ENCODE measurements at places on chromosomes 4 and X.
A peak's percentile ranks its signal among the peaks of the same experiment; 100 is the strongest.

GRCh38 chrX:153731117-153731844 lies 6.6 kb downstream of the ABCD1 start:
- DNase-seq = no peak

DNA sequence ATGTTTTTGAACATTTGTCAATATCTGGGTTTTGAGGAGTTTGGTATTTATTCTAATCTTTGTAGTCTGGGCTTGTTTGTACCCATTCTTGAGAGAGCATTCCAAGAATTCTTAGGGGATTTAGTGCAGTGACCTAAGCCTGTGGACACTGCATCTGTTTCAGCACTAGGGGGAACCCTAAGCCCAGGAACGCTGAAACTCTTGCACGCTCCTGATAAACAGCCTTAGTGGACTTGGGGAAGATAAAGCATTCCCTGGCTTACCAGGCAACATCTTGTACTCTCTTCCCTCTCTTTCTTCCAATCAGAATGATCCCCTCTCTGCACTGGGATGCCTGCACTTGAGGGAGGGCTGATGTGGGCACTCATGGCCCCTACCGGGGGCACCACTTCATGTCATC lies 654.9 kb upstream of the HTR2C start:
- DNase-seq = no peak

GRCh38 chr4:36164900-36165630 lies 79.2 kb downstream of the ARAP2 start:
- peak; percentile 49 for DNase-seq

DNA sequence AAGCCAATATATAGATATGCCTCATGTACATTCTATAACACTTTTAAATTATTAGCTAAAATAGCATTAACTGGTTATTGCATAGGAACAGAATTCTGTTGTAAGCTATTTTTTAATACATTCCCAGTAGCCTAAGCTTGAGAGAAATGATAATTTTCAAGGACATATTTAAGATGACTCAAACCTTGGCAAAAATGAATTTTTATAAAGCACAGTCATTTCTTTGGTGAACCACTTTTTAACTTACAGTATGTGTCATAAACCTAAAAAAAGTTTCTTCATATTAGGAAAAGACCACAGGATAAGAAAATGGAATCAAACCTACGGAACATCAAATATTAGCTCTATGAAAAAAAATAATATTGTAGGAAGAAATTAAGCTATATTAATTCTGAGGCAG lies 986.3 kb downstream of the STIM2 start:
- DNase-seq = no peak

DNA sequence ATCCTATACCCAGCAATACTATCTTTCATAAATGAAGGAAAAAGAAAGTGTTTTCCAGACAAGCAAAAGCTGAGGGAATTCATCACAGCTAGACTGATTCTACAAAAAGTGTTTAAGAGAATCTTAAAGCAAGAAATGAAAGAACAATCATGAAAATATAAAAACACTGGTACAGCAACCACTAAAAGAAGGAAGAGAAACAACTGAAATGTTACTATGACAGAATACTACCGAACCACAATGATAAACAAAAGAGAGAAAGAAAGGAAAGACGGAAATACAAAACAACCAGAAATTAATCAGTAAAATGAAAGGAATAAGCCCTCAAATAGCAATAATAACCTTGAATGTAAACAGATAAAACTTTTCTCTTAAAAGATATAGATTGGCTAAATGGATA lies 110.8 kb upstream of the AFF2 start:
- DNase-seq = no peak

GRCh38 chr4:88215351-88215750 lies 56.9 kb upstream of the ABCG2 start:
- DNase-seq = no peak

DNA sequence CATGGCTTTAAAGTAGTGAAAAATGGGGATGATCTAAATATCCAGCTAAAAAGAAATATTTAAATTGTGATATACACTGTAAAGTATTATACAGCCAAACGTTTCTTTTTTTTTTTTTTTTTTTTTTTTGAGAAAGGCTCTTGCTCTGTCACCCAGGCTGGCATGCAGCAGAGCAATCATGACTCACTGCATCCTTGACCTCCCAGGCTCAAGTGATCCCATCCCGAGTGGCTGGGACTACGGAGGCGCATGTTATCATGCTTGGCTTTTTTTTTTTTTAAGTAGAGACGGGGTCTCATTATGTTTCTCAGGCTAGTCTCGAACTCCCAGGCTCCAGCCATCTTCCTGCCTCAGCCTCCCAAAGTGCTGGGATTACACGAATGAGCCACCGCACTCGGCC lies 17.1 kb downstream of the SMIM14 start:
- no peak for DNase-seq

- peak; percentile 38 for DNase-seq
Observed at GRCh38 chr4:53015681-53016080, 153.6 kb downstream of the RASL11B start.

DNA sequence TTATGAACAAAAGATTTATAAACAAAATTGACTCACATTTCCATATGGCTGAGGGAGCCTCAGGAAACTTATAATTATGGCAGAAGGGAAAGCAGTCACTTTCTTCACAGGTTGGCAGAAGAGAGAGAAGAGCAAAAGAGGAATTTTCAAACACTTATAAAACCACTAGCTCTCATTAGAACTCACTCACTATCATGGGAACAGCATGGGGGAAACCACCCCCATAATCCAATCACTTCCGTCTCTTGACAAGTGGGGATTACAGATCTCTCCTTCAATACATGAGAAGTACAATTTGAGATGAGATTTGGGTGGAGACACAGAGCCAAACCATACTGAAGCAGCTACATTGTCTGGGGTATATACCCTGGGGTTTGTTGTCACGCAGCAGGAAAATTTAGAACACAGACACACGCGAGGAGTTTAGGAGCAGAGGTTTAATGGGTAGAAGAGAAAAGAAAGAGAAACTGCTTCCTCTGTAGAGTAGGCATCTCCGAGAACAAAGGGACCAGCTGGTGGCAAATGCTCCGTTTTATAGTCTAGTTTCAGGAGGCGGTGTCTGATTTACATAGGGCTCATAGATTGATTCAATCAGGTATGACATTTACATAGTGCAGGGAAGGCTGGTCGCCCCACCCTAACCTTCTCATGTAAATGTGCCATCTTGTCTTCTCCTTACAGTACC lies 2277.7 kb upstream of the AGA start:
- no peak for DNase-seq

DNA sequence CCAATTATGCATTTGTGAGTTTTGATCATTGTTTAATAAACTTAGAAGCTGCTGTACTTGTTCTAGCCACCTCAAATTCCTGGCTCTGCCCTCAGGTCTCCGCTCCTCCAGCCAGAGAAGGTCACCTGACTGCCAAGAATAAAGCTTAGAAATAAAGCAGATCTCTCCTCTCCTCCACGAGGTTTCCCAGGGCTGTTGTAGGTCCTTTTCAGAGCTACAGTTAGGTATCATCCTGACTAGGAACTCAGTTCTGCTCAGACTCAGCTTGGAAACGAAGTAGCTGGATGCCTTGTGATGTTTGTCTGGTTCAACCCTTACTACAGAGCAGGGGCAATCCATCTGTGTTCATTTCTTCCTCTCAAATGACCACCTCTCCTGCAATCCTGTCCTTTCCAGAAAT lies 79.1 kb upstream of the RAPGEF2 start:
- no peak for DNase-seq

DNA sequence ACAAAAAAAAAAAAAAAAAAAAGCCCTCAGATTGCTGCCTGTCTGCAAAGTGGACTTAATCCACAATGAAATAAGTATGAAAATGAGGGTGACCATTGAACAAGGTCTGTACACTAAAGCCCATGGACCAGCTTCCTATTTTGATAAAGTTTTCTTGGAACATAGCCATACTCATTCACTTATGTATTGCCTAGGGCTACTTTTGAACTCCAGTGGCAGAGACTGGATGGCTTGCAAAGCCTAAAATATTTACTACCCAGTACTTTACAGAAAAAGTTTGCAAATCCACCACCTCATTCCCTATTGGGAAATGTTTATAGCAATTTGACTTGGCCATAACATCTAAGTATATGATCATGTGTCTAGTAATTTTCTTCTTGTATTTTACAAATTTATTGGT lies 481.7 kb downstream of the NAF1 start:
- DNase-seq = no peak

GRCh38 chr4:123858465-123858864 lies 461.9 kb downstream of the SPRY1 start:
- no peak for DNase-seq

- DNase-seq = no peak
Observed at GRCh38 chr4:108272561-108272960, 103.8 kb upstream of the LEF1 start.

GRCh38 chrX:151478058-151478457 lies 81.1 kb downstream of the VMA21 start:
- DNase-seq = no peak

DNA sequence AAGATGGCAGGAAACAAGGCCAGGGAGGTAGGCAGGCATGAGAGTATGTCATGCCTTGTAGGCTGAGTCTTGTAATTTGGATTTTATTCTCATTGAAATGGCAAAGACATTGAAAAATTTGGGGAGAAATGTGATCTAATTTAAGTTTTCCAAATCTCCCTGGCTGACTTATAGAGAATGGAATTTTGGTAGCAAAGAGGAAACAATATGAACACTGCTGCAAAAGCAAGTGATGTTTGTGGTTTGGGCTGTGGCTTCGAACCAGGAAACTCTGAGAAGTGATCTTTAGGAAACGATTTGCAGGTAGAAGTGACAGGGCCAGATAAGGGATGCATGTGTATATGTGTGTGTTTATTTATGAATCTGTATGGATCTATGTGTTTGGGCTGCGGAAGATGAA lies 35.6 kb downstream of the ARSJ start:
- DNase-seq = no peak

- DNase-seq = no peak
Observed at GRCh38 chr4:4875147-4875546, 15.7 kb downstream of the MSX1 start.

DNA sequence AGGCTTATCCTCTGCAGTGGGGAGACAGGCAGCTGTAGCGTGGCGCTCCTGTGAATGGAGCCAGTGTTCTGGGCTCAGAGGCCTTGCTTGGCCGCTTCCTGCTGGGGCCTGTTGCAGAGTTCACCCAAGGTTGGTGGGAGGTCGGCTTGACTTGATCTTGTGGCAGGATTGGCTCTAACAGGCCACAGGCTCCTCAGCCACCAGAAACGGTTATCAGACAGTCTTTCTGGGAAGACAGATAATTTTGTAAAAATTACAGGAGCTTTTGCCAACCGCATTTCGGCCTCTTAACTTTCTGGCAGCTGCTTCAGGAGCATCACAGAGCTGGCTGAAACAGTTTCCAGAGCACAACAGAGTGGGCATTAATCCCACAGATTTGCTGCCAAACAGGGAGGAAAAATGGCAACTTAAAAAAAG lies 66.4 kb downstream of the DIPK2B start:
- peak; percentile 54 for DNase-seq

DNA sequence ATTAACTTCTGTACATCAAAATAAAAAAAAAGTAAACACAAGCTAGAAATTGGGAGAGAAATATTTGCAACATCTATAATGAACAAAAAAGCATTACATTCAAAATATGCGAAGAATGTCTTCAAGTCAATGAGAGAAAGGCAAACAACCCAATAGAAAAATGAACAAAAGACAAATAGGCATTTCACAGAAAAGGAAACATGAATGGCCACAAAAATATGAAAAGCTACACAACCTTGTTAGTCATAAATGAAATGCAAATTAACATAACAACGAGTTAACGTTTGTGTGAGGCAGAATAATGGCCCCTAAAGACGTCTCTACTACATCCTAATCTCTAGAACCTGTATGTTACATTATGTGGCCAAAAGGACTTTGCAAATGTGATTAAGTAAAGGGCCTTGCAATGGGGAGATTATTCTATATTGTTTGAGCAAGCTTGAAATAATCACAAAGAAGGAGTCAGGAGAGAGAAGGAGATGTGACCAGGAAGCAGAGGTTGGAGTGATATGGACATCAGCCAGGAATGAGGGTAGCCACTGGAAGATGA lies 86.8 kb downstream of the WDFY3 start:
- DNase-seq = no peak

- DNase-seq = no peak
Observed at GRCh38 chr4:184596617-184597185, 52.5 kb downstream of the CASP3 start.

- DNase-seq = peak; percentile 45
Observed at GRCh38 chr4:64713256-64713840, 304.1 kb upstream of the TECRL start.

GRCh38 chr4:1809754-1810502 lies 16.8 kb downstream of the FGFR3 start:
- no peak for DNase-seq

DNA sequence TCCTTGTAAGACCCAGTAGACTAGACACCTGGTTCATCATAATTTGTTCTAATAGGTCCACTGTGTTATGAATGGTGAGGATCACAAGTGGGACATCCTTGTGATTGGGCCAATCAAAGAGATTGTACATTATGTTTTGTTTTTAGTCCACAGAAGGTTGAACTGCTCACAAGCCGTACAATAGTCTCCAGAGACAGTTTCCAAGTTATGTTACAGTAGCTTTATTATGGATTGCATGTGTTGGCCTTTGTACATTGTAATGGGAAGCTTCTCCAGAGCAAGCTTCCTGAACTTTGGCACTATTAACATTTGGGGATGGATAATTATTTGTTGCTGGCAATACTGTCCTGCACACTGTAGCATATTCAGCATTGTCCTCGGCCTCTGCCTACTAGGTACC lies 86.1 kb downstream of the MAGEB10 start:
- no peak for DNase-seq

DNA sequence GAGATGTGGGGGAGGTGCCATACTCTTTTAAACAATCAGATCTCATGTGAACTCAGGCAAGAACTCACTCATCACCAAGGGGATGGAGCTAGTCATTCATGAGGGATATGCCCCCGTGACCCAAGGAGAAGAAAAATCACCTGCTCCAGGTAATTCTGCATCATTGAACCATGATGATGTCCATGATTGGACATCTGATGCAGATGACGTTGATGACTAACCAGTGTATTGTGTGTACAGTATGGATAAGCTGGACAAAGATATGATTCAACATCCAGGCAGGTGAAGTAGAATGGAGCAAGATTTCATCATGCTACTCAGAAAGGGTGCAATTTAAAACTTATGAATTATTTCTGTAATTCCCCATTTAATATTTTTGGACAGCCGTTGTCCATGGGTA lies 286.4 kb upstream of the SMIM31 start:
- DNase-seq = no peak

GRCh38 chr4:1356181-1356998 lies 9.4 kb downstream of the UVSSA start:
- DNase-seq = no peak

All from NCI-H446 treated with DMSO at 0.1 percent for 48 hours (cell line).